ENCODE measurements at places on chromosomes 2 and 18. TPM values are rescaled to one million over a fixed set of nuclear protein-coding genes. Genes with fewer than 3 reads are reported as not detected.

- no peaks in the 10 kb centered on the region for H3K27me3 ChIP-seq
- peak overlapping the region; percentile 19 for H3K27ac ChIP-seq
- no peak overlapping the region for H3K4me3 ChIP-seq
- H3K4me1 ChIP-seq = peaks cover 15% of the 10 kb centered on the region
- DNase-seq = peak; percentile 38
- H3K36me3 ChIP-seq = peaks cover 53% of the 10 kb centered on the region
Observed at GRCh38 chr2:216195565-216196029, 86.4 kb downstream of the XRCC5 start.

- H3K36me3 ChIP-seq = no peaks in the 10 kb centered on the region
- no peaks in the 10 kb centered on the region for H3K4me1 ChIP-seq
- H3K4me3 ChIP-seq = no peak overlapping the region
- no peak for DNase-seq
- no peaks in the 10 kb centered on the region for H3K27me3 ChIP-seq
- no peak overlapping the region for H3K27ac ChIP-seq
Observed at GRCh38 chr2:178782236-178782635, 25.0 kb downstream of the TTN start.

Gene SPP2
- not detected for total RNA-seq

Gene ACP1
- total RNA-seq = 151 TPM

DNA sequence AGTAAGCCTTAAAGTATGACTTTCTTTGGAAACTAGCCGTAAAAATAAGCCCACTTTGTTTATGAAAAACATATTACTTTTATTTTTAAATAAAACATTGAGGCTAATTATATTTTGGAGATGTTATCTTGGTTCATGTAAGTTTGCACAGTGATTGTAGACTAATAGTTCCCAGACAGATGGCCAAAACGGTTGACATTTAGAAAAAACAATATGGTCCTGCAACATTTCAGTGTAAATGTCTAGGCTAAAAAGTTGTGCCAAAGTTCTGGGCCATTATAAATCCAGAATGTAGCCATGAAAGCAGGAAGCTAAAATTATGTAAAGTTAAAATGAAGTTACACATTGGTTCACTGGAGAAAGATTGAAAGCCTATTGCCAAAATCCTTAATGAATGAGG, 43.6 kb downstream of the SLC5A7 start:
- H3K4me1 ChIP-seq = no peaks in the 10 kb centered on the region
- no peaks in the 10 kb centered on the region for H3K36me3 ChIP-seq
- no peak overlapping the region for H3K4me3 ChIP-seq
- no peak for DNase-seq
- H3K27ac ChIP-seq = no peak overlapping the region

- no peak for DNase-seq
- no peaks in the 10 kb centered on the region for H3K27me3 ChIP-seq
- no peak overlapping the region for H3K4me3 ChIP-seq
- no peak overlapping the region for H3K27ac ChIP-seq
- H3K4me1 ChIP-seq = peaks cover 3% of the 10 kb centered on the region
Observed at GRCh38 chr2:232609607-232610006, 23.8 kb upstream of the EFHD1 start.

- H3K27ac ChIP-seq = no peak overlapping the region
- H3K36me3 ChIP-seq = no peaks in the 10 kb centered on the region
- no peaks in the 10 kb centered on the region for H3K4me1 ChIP-seq
- DNase-seq = no peak
Observed at GRCh38 chr2:8649718-8650117, 32.1 kb upstream of the ID2 start.

- H3K36me3 ChIP-seq = no peaks in the 10 kb centered on the region
- H3K27me3 ChIP-seq = no peaks in the 10 kb centered on the region
- peaks cover 8% of the 10 kb centered on the region for H3K4me1 ChIP-seq
- no peak overlapping the region for H3K27ac ChIP-seq
Observed at GRCh38 chr2:96916646-96917543, 47.0 kb upstream of the SEMA4C start.

DNA sequence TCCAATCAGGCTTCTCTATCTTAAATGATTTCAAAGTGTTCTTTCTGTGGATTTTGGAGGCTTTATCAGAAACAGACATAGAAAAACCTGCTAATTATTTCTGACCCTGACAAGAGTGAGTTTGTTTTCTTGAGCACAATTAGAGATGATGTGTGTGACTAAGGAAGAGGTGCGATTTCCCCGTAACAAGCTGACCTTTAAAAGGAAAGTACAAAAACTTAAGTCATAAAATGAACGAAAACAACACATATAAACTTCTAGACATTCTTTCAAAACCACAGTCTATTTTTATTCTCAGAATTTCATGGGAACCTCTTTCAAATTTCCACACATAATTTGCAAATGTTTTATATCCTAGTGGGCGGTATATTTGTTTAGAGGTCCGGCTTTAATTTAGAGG, 604.8 kb downstream of the CPS1 start:
- no peaks in the 10 kb centered on the region for H3K36me3 ChIP-seq
- H3K27ac ChIP-seq = no peak overlapping the region
- no peak overlapping the region for H3K4me3 ChIP-seq
- no peaks in the 10 kb centered on the region for H3K4me1 ChIP-seq
- H3K27me3 ChIP-seq = no peaks in the 10 kb centered on the region
- no peak for DNase-seq

GRCh38 chr18:35408843-35409261, 31.7 kb upstream of the ZNF396 start:
- no peak for DNase-seq
- no peak overlapping the region for H3K4me3 ChIP-seq
- no peaks in the 10 kb centered on the region for H3K27me3 ChIP-seq
- H3K27ac ChIP-seq = no peak overlapping the region

Measured in adrenal gland (tissue), 19 donors.